ENCODE measurements at places on chromosomes 3 and 15.
A peak's percentile ranks its signal among the peaks of the same experiment; 100 is the strongest.

GRCh38 chr3:98954791-98955604, 53.5 kb upstream of the DCBLD2 start:
- no peak for DNase-seq

DNA sequence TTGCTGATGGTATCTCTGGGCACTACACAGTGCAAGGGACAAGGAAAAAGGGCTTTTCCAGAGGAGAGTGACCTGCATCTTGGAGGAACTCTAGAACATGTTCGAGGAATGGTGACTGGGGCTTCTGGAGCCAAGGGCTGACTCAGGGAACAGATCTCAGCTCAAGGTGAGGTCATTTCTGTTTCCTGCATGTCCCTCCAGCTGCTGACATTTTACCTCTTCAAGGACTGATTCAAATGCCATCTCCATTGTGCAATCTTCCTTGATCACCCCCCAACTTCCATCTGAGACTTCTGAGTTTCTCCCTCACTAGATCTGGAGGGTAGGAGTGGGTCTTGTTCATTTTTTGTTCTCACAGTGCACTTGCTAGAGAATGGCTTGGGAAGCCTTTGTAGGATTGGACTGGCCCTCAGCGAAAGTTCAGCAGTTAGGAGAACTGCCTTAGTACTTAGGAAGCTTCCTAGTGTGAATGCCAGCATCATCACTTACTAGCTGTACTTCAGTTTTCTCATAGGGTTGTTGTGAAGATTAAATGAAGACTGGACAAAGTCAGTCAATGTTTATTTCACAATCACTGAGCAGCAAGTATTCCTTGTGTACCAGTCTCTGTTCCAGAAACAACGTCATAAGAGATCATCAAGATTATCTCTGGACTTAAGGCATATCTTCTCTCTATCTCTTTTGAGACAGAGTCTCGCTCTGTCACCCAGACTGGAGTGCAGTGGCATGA, 2.6 kb upstream of the IDH3A start:
- no peak for DNase-seq

DNA sequence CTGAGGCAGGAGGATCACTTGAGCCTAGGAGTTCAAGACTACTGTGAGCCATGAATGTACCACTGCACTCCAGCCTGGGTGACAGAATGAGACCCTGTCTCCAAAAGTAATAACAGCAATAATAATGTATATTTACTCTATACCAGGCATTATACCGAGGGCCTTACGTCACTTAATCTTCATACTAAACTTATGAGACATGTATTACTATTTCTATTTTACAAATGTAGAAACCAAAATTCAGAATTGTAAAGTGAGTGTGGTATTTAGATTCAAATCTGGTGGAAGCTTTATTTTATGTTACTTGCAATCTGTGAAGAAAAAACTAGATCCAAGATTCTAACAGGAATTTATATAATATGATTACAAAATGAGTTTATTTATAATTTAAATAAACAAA, 9.7 kb upstream of the BLM start:
- no peak for DNase-seq

GRCh38 chr3:143041903-143042302, 40.5 kb downstream of the U2SURP start:
- no peak for DNase-seq

DNA sequence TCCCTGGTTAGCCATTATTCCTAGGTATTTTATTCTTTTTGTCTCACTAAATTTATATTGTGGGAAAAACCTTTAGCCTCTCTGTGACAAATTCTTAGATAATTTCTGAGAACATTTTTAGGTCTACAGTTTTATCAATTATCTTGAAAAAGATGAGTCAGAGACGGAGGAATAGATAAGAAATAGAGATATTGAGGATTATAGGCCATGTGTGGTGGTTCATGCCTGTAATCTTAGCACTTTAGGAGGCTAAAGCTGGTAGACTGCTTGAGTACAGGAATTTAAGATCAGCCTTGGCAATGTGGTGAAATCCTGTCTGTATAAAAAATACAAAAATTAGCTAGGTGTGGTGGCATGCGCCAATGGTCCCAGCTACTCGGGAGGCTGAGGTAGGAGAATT, 960.2 kb downstream of the SQOR start:
- DNase-seq, result no peak

- DNase-seq, result no peak
Measured at GRCh38 chr15:59313641-59314332, 58.9 kb downstream of the MYO1E start.

DNA sequence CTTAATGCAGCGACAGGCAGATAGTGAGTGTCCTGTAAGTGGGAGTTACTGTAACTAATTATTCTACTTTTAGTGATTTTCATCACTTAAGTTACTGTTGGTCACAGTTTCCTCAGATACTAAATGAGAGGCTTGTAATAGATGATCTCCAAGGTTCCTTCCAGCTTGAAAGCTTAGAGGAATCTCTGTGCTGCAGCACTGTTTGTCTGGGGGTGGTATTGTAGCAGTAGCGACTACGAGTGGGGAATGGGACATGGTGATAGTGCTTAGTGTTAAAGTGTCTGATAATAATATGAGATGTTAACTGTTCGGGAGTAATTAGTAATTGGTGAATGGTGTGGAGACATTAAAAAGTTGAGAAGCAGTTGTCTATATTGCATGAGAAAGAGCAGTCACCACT, 12.4 kb downstream of the PPP4R2 start:
- DNase-seq, result no peak

DNA sequence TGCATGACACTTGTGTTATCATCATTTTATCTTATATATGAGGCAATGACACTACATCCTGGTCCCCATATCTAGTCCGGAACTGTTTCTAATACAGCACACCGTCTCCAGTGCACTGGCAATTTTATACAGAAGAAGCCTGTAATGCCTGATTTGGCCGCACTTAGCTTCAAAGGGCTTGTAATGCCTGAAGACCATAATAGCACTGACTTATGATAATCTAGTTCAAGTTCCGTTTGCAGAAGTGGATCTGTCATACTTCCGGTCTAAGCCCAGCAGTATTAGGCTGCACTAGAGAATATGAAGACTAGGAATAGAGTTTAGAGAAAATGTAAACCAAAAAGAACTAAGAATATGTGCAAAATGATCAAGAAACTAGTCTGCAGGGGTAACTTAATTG, 1.3 kb downstream of the BNIP2 start:
- peak; percentile 20 for DNase-seq

GRCh38 chr3:171230865-171231264, 204.3 kb upstream of the SLC2A2 start:
- no peak for DNase-seq

GRCh38 chr3:137987723-137988122, 22.2 kb upstream of the CLDN18 start:
- DNase-seq, result no peak
